Pancreas (tissue), 10 donors: ENCODE measurements at places on chromosomes 13 and 19.

- no peak for DNase-seq
These were observed 162.3 kb downstream of the KLF5 start for GRCh38 chr13:73220966-73221720.

DNA sequence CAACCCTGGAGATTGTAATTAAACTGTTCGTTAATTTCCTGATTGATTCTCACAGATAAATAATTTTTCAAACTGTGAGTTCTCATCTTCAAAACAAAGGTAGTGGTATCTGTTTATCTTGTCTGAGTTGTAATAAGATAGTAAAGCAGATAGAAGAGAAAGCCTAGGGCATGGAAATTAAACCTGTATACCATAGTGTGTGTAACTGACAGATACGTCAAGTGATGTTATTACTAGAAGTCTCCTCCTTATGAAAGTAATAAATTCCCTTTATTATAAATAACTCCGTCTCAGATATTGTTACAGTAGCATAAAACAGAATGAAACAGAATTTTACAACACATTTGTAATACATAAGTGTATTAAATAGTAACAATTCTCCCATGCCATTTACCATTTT, 1065.1 kb downstream of the SLITRK1 start:
- DNase-seq: no peak

DNA sequence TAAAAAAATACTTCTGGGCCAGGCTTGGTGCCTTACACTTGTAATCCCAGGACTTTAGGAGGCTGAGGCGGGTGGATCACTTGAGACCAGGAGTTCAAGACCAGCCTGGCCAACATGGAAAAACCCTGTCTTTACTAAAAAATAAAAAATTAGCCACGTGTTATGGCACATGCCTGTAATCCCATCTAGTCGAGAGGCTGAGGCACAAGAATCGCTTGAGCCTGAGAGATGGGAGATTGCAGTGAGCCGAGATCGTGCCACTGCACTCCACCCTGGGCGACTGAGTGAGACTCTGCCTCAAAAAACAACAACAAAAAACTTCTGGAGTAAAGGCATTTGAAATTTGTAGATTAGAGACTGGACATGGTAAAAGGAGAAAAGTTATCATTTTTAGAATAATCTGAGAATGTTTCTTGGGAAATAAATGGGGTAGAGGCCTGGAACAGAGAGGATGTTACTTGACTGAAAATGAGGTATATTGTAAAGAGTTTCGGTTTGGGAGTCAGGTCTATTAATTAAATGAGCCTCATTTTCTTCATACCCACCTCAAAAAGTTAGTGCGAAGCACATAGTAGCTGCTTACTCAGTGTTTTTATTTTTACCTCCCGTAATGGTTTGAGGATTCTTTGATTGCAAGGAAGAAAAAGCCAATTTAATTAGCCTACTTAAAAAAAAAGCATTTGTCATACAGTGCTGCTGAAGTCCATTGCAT, 2.6 kb downstream of the AKAP11 start:
- DNase-seq: no peak

GRCh38 chr19:19443283-19443682, 37.8 kb downstream of the GATAD2A start:
- DNase-seq: no peak

DNA sequence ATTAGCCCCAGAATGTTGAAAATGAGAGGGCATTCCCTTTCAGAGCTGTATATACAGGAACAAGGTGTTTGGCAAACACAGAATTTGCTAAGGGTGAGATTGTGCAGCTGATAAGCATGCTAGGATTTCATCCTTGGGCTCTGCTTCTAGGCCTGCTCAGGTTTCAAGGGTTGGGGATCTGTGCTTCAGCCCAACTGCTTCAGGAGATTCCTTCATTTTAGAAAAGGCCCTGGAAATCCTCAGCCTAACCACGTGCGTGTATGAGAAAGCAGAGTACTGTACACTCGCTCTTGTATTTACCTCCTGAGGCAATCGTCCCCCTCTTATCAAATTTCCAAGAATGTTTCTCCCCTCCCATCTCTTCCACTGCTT, 291.6 kb upstream of the ARGLU1 start:
- DNase-seq: no peak

GRCh38 chr13:97142452-97142851, 79.7 kb upstream of the MBNL2 start:
- DNase-seq: peak; percentile 60

DNA sequence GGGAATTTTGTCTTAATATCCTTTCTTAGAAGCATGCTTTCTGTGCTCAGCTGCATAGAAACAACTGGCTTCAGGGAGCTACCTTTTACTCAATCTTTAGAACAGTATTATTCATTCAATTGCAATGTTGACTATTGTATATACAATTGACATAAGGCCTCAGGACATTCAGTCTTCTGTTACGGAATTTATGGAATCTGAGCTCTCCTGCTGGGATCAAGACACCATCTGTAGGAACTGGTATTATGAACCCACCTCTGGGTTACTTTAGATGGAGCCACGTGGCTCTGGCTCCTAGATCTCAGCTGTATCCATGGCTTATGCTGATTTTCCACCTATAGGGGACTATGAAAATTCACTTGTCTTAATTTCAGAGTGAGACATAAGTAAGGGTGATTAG, 716.2 kb upstream of the GPC6 start:
- DNase-seq: no peak

DNA sequence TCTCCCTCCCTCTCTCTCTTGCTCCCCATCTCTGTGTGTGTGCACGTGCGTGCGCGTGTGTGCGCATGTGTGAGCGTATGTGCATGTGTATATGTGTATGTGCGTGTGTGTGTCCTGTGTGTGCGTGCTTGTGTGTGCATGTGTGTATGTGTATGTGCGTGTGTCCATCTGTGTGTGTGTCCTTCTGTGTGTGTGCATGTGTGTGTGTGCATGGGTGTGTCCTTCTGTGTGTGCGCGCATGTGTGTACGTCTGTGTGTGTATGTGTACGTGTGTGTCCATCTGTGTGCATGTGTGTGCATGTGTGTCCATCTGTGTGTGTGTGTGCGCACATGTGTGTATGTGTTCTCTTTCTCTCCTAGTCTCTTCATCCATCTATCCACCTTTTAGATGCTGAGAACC, 12.2 kb downstream of the SLC8A2 start:
- no peak for DNase-seq

GRCh38 chr13:54636231-54636630, 1607.6 kb downstream of the OLFM4 start:
- no peak for DNase-seq

- DNase-seq: no peak
These were observed 449.2 kb downstream of the TSHZ3 start for GRCh38 chr19:30900051-30900450.

DNA sequence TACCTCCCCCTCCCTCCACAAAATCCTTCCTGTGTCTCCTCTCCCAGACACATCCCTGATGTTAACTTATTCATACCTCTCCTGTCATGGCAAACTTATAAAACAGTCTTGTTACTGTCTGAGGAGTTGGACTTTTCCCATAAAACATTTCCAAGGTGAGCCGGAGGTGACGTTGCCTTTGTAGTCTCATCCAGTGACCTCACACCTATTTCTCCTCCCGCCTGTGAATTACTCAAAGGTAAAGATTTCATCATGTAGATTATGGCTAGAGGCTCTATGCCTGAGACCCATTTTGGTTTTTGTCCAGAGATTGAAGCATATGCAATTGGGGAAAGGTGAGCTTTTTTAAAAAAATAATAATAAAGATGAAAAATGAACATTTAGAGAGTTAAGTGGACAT, 529.0 kb downstream of the MYO16 start:
- DNase-seq: no peak

- no peak for DNase-seq
These were observed 254.2 kb downstream of the COG6 start for GRCh38 chr13:39909634-39910033.

GRCh38 chr13:44323754-44324153, 49.9 kb upstream of the SERP2 start:
- DNase-seq: no peak

DNA sequence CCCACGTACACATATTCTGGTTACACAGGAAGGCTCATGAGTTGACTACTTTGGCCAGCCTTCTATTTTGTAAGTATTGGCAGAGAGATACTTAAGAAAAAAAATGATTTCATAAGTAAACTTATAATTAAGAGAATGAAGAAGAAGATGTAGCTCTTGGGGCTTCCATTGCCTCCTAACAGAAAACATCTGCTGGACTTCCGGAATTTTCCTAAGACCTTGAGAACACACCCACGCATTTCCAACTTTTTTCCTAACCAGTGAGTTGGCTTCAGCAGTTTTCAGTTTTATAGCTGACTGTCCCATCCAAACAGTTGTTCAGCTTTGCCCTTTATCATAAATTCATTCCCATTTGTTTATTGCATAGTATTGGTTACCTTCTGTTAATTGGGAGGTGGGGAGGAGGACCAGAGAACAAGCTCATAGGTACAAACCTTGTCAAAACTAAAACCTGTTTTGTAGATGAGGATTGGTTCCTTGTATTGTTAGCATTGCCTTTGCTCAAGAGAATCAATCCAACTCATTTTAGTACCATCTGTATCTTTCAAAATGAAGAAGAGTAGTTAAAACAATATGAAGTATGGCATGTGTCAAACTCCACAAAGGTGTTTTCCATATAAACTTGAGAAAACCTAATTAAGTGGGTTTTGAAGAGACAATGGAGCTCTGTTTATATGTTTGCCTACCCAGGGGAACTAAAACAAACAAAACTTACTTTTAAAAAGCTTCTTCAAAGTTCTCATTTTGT, 93.9 kb downstream of the COL4A2 start:
- DNase-seq: no peak

DNA sequence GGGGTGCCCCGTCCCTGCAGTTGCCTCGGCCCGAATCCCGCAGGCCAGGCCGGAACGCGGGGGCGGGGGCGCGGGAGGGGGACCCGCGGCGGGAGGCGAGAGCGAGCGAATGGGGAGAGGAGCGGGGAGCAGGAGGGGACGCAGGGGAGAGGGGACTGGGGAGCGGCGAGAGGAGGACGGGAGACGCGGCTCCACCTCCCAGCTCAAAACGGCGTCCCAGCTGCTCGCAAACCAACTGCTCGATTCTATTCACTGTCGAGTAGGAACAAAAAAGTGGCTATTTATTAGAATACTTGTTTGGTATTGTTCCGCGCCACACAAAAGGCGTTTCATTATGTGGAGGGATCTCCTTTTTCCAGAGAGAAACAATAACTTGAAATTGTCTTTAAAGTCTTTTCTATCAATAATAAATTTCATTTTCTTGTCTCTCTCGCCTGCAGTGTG, 10.6 kb upstream of the SOX1 start:
- DNase-seq: no peak

DNA sequence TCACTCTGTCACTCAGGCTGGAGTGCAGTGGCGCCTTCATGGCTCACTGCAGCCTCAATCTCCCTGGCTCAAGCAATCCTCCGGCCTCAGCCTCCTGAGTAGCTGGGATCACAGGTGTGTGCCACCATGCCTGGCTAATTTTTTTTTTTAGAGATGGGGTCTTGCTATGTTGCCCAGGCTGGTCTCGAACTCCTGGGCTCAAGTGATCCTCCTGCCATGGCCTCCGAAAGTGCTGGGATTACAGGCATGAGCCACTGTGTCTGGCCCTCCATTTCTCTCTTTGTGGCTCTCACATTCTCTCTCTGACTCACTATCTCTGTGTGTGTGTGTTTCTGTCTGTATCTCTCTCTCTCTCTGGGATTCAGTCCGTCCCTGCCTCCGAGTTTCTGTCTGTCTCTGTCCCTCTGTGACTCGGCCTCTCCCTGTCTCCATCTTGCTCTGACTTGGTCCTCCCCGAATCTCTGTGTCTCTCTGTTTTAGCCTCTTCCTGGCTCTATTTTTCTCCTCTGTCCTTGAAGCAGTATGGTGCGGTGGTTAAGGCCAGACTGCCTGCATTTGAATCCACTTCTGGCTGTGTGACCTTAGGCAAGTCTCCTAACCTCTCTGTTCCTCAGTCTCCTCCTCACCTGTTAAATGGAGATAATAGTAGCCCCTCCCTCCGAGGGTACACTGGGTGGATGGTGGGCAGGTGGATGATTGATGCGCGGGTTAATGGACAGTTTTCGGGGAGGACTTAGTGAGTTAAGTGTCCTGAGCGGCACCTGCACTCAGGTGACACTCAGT, 11.0 kb downstream of the MEIS3 start:
- DNase-seq: no peak

DNA sequence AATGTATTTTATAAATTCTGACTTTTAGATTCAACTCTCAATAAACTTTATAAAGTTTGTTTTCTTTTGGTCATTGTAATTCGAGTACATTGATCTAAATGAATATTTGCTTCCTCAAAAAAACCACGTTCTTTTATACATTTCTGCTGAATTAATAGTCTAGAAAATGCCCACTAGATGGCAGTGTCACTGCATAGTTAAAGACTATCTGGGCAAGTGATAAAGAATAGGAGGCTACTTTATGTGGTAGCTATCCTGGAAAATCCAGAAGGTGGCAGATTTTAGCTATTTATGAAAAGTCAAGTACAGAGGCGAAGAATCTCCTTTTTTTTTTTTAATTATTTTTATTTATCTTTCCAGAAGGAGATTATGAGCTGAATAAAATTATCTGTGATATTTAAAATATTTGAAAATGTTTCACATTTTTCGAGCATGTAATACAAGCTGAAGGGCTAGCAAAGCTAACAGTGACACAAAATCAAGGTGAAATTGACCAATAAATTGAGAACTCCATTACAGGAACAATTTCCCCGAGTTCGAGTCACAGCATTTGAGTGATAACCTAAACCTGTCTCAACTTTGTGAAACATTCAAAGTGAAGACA, 221.8 kb downstream of the OLFM4 start:
- DNase-seq: no peak

- peak; percentile 52 for DNase-seq
These were observed 34.3 kb downstream of the ATP4B start for GRCh38 chr13:113623491-113624234.

GRCh38 chr19:1116726-1117581, 13.2 kb downstream of the GPX4 start:
- DNase-seq: no peak

DNA sequence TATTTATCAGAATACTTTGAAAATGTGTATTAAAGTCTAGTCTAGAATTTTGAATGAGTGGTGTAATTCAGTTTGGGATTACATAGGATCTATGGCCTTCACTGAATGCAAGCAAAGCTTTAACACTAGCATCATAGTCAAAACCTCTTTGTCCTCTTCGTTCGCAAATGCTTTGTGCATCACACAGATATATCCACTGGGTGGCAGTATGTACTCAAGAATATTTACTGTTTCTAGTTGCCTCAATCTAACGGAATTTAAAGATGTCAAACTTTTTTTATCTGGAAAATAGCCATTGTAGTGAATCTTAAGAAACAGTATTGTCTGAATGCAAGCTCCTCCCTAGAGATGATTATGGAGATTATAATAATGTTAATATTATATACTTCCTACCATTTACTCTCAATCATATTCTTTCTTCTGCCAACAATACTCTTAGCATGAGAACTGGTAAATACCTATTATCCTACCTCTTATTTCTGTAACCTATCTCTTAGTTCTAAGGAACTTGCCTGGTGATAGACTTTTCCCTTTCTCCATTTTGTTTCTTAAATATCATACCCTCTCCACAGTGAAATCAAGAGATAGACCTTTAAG, 25.8 kb downstream of the LACC1 start:
- peak; percentile 46 for DNase-seq

DNA sequence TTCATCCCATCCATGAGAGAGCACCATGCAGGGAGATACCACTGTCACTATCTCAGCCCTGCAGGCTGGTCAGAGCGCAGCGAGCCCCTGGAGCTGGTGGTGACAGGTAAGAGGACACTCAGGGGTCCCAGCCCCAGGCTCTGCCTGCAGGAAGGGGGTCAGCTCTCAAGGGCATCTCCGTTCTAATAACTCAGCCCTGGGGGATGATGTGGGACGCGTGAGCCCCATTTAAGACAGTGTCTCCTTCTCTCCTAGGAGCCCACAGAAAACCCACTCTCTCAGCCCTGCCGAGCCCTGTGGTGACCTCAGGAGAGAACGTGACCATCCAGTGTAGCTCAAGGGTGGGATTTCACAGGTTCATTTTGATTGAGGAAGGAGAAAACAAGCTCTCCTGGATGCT, 15.5 kb upstream of the KIR3DL3 start:
- DNase-seq: no peak
